ENCODE measurements at places on chromosomes 12 and 14. TPM values are rescaled to one million over a fixed set of nuclear protein-coding genes. Genes with fewer than 3 reads are reported as not detected.

AKAP3 gene
- total RNA-seq, result 1.8 TPM

IL22 gene
- not detected for total RNA-seq

DNA sequence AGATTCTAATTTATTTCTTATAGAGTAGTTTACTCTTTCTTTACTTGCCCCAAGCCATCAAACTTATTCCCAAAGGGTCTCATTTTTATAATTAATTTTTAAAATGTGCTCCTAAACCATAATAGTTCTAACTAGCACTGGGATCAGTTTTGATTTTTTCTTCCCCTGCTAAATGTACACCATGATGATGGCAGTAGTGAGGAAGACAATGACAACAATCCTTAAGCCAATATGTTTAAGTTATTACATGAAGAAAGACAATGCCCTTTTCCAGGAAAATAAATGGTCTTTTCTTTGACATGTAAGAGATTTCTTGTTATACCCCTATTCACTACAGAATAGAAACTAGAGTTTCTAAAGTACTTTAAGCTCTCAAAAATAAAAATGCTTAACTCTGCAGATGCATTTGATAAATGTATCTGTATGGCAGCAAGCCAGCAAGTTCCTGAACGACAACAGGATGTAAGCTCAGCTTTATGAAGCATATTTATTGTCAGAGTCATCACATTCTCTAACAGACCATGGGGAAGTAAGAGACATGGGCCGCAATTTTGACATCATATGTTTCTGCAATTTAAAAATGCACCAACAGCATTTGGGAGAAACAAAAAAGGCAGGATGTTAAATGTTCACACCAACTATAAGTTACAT lies 36.0 kb upstream of the SNX6 start:
- no peak for DNase-seq

DNA sequence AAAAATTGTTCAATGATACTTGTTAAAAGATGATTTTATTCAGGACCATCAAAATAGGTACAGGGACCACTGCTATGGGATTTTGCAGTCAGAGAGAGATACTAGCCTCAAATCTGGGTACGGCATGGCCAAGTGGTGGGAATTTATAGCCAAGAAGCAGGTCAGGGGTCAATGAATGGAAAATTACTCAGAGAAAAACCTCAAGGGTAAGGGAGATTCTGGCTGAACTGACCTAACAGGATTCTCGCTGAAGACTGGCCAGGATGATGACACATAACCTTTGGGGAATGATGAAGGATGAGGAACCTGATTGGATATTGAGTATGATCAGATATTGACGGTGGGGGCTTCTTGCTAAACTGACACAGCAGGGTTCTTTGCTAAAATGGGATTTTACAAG lies 32.7 kb downstream of the DEPDC4 start:
- no peak for DNase-seq

IL23A gene
- 2.9 TPM for total RNA-seq

GRCh38 chr12:67661311-67662021 lies 12.9 kb downstream of the DYRK2 start:
- DNase-seq, result no peak

GRCh38 chr12:107760207-107760808 lies 629 bp downstream of the PRDM4 start:
- DNase-seq, result peak; percentile 30

GRCh38 chr12:116188581-116188980 lies 88.9 kb downstream of the MED13L start:
- DNase-seq, result no peak

DNA sequence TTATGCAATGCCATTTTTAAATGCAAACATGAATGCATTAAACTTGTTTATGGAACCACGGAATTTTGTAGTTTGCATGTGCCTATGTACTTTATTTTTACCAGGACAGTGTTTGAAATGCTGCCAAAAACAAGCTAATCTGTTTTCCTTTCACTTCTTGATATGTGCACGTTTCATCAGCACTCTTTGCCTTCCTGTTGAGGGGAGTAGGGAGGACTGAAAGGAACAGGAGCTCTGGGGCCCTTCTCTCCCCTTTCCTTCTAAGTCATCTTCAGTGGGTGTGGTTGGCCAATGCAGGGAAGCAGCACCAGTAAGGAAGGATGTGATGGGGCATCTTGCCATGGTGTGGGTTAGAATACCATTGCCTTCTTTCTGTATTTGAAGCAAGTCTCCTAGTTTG lies 12.1 kb upstream of the PPP4R4 start:
- no peak for DNase-seq

MMP17 gene
- total RNA-seq, result 67.1 TPM

TDP1 gene
- 54.2 TPM for total RNA-seq

Data from WTC11 (cell line).